ENCODE measurements at places on chromosomes 12 and 14. TPM values are rescaled to one million over a fixed set of nuclear protein-coding genes. Genes with fewer than 3 reads are reported as not detected.

TRHDE gene
- 7.9 TPM for total RNA-seq

CCDC196 gene
- not detected for total RNA-seq

GDF3 gene
- total RNA-seq: not detected

TSPAN8 gene
- total RNA-seq: not detected

CDC42BPB gene
- total RNA-seq: 51.5 TPM

GPN3 gene
- total RNA-seq: 66.5 TPM

TESPA1 gene
- total RNA-seq: 1.1 TPM

ADCY6 gene
- total RNA-seq: 9.2 TPM

SLC25A47 gene
- not detected for total RNA-seq

ACOT6 gene
- not detected for total RNA-seq

GRIN2B gene
- under 0.01 TPM for total RNA-seq

SARNP gene
- total RNA-seq: 253 TPM

LALBA gene
- not detected for total RNA-seq

PRPH gene
- not detected for total RNA-seq

SLC38A6 gene
- 26.9 TPM for total RNA-seq

MEG3 gene
- 14.3 TPM for total RNA-seq

SELPLG gene
- total RNA-seq: 0.23 TPM

DBX2 gene
- total RNA-seq: not detected

HNF1A gene
- total RNA-seq: not detected

PSMB5 gene
- 476 TPM for total RNA-seq

CLEC6A gene
- not detected for total RNA-seq

TAS2R42 gene
- not detected for total RNA-seq

TMEM229B gene
- total RNA-seq: 2.9 TPM

RGS6 gene
- total RNA-seq: not detected

IL22 gene
- not detected for total RNA-seq
